ENCODE measurements at places on chromosomes 5 and 9.

GRCh38 chr5:73444499-73445438 is 3.8 kb downstream of the FOXD1 start:
- DNase-seq = no peak

DNA sequence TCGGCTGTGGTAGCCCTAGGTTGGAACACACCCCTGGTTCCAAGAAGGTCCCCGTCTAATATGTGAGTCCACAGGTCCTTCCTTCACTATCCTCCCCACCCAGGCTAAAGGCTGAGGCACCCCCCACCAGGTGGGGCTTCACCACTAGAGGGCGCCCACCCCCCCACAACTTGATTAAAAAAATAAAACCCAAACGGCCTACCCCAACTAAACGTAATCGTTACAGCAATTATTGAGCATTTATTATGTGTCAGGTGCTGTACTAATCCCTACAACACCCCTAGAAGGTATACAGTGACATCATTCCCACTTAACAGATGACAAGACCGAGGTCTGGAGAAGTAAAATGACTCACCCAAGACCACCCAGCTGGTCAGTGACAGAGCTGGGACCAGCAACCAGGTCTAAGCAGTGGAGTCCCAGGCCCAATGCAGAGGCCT is 65.0 kb downstream of the FGF18 start:
- DNase-seq = peak; percentile 29

DNA sequence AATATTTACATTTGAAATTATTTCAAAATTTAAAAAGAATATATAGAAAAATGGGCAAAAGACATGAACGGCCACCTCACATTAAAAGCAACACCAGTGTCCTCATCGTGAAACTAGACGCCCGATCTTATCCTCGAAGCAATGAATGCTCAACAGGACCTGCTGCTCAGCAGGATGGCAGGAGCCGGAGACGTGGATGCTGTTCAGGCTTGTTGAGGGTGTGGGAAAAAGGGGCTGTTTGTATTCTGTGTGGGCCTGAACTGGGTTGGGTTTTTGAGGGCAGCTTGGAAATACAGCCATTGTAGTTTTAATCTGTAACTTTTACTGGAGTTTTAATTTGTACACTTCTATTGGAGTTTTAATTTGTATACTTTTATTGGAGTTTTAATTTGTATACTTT is 20.3 kb downstream of the EXOC3 start:
- no peak for DNase-seq

DNA sequence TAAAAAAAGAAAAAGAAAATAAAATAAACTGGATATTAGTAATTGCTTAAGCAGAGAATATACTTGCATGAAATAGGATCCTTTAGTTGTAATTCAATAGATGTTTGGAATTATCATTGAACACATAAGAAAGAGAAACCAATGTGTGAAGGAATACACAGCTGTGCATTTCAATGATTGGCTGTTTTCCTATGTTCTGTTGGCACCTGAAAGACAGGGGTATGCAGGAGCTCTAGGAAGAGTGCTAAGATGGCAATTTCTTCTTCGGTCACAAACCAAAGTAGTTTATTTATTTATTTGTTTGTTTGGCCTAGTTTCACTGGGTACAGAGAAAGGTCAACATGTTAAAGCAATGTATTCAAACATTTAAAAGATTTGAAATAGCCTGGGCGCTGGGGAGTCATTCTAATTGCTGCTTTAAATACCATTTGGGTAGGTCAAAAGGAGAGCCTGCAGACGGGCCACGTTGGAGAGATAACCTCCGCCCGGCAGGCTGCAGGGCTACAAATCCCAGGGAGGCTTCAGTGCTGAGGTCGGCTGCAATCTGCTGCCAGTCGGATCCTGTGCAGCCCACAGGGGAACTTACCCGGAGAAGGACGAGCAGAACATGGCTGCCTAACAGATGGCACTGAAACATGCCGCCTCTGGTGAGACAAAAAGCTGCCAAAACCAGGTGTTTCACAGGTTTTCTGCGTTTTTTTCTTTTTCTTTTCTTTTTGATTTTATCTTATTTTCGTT is 154.2 kb upstream of the TYRP1 start:
- no peak for DNase-seq

DNA sequence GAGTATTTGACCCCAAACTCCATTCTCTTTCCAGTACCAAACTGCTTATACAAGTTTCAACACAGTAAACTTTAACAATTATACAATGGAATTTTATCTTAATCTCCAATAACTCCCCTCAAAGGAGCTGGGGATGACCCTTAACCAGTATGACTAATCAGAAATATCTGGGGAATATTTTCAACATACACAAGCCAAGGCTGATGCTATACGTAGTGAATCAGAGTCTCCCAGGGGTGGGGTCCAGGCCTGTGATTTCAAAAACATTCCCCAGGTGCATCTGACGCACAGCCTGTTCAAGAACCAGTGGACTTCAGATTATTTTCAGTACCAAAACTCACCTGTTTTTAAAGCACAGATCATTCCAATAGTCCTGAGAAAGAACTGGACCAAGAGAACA is 11.8 kb upstream of the SEMA5A start:
- no peak for DNase-seq

DNA sequence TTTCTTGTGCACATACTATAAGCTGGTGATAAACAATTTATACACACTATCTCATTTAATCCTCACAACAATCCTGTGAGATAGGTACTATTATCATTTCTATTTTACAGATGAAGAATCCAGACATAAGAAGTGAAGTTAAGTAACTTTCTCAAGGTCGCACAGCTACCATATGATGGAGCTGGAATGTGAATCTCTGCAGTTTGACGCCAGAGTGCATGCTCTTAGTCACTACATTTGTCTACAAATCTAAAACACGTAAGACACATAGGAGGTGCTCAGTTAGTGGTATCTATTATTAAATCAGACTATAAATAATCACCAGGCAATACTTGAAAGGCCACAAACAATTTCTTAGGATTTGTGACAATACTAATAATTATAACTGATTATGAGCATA is 45.0 kb upstream of the CDKN2B start:
- no peak for DNase-seq

GRCh38 chr5:109910874-109911273 is 221.1 kb downstream of the MAN2A1 start:
- DNase-seq = no peak

Data from effector CD4-positive, alpha-beta T cell (primary cell).